ENCODE measurements at places on chromosomes 2 and 18. TPM values are rescaled to one million over a fixed set of nuclear protein-coding genes. Genes with fewer than 3 reads are reported as not detected.

GRCh38 chr2:166545473-166545872 lies 51.4 kb upstream of the SCN7A start:
- no peak for DNase-seq

GRCh38 chr2:96856776-96857666 lies 795 bp downstream of the ANKRD39 start:
- DNase-seq: peak; percentile 60

GRCh38 chr2:68739595-68740399 lies 5.2 kb downstream of the ARHGAP25 start:
- DNase-seq: no peak

The SERPINB4 gene
- total RNA-seq: not detected

The IL36G gene
- not detected for total RNA-seq

GRCh38 chr2:205932861-205933260 lies 153.1 kb downstream of the INO80D start:
- no peak for DNase-seq

DNA sequence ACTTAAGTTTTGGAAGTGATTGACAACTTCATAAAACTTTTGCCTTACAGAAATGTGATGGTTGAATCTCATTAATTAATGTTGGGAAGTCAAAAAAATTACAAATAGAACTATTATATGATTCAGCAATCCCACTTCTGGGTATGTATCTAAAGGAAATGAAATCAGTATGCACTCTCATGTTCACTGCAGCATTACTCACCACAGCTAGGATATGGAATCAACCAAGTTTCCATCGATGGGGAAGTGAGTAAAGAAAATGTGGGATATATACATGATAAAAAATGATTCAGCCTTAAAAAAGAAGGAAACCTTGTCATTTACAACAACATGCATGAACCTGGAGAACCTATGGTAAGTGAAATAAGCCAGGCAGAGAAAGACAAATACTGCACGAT lies 112.4 kb upstream of the WDR75 start:
- DNase-seq: no peak

DNA sequence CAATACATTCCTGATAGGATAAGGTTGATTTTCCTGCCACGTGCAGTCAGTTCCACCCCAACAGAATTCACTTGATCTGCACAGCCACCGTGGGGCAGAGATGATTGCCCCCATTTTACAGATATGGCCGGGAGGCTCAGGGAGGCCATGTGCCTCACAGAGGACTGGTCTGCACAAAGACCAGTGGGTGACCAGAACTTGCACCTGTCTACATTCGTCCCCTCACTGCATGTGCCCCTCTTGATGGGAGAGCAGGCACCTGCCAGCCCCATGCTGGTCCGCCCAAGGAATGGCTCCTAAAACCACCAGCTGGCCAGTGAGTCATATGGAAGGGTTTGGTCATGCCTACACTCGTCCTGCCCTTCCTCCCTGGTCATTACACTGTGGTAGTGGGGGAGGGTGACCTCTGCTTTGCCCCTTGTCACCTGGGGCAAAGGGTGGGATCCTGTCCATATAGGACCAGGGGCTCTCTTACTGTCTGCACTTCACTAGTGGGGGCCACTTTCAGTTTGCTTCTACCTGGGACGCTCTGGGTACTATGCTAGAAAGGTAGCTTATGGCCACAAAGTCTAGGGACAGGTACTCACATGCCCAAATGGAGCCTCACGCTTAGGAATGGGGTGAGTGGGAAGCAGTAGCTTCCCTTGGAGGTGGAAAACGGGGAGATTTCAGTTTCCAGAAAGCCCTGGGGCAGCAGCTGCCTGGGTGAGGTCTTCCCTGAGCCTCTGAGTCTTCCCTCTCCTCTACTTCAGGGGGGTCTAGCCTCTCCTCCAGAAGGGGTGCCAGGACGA lies 14.7 kb downstream of the RRM2 start:
- no peak for DNase-seq

GRCh38 chr2:10541081-10541480 lies 93.0 kb upstream of the ODC1 start:
- DNase-seq: no peak

DNA sequence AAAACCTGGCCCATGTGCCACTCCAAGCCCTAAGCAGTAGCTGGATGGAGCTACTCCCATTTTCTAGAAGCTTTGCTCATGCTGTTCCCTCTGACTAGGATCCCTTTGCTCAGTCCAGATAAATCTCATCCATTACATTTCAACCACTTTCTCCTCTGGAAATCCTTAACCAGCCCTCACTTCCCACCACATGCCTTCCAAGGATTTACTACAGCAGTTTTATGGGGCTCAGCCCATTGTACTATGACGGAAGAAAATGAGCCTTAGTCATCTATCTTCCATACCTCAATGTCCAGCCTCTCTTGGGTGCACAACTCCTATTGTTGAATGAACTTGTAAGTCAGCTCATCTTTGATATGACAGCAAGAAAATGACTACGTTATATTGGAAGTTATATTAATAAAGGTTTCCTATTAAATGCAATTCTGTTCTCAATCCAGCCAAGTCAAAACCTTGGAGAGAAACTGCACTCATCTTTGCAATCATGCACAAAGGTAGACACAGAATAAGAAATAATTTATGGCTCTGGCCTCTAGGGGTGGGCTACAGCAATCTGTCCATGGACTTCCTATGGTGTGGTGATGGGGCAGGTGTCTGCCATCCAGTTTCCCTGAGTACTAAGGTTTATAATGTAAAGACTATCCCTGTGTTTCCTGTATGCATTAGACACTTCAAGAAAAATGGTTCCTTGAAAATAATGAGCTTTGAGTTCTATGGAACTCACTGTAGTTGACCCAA lies 3.4 kb downstream of the B4GALT6 start:
- DNase-seq: no peak

DNA sequence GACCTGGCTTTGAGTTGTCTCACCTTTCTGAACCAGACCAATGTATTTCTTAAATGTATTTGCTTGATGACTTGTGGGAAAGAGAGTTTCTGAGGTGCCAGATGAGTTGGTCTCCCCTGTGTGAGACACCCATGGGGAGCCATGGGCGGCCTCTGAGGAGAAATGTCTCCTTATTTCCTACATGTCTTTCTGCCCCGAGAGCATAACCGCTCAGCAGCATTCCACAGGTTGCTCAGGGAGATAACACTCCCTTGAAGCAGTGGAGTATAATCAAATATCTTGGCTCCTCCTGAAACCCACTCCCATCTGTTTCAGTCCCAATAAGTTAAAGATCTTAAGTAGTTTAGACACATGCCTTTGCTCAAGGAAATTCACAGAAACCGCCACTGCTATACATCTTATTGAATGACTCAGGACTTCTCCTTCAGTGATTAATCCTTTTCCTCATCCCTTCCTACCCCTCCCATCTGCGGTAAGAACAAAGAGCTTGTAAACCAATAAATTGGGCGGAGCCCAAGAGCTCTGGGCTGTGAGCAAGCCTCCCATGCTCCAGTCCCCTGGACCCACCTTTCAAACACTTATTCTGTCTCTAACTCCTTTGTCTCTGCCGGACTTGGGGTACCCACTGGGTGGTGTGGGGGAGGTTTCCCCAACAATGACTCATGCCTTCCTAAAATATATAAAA lies 285.5 kb upstream of the LRRTM4 start:
- DNase-seq: no peak

DNA sequence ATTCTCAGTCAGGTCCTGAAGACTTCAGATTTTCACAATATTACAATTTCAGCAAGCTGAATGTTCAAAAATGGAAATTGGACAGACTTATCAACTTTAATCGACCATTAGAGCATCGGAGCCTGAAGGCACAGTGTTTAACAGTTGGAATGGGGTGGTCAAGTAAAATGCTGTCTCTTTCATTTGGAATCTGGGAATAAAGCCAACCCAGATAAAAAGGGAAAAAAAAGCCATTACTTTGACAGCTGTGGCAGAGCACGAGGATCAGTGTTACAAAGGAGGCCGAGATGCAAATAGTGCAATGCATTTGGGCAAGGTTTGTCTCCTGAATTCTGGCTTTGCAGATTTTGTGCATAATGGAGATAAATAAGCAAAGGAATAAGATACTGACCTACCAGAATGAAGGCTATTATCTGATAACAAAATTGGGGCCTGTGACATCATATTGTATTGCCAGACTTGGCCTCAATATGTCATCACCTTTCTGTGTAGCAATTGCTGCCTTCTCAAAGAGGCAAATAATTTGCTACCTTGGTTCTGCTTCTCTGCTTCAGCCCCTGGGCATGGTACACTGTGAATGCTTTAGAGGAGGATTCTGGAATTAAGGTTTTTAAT lies 277.5 kb upstream of the KLHL29 start:
- no peak for DNase-seq

DNA sequence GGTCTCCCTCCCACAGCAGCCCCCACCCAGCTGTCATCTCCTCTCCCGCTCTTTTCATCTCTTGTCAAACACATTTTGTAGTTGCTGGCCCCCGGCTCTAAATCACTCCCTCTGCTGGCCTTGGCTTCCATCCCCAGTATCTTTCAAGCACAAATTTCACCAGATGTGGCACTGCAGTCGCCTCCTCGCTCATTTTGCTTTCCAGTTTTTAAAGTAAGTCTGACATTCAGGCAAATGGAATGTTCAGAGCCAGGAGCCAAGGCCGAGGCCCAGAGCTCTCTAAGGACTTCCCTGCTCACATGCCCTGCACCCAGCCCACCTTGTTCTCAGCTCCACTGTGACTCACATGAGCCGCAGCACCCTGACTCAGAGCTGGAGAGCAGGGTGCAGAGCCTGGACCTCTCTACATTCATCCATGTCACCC lies 158.4 kb downstream of the GALNT14 start:
- DNase-seq: no peak

The LAMA1 gene
- total RNA-seq: 1.2 TPM

DNA sequence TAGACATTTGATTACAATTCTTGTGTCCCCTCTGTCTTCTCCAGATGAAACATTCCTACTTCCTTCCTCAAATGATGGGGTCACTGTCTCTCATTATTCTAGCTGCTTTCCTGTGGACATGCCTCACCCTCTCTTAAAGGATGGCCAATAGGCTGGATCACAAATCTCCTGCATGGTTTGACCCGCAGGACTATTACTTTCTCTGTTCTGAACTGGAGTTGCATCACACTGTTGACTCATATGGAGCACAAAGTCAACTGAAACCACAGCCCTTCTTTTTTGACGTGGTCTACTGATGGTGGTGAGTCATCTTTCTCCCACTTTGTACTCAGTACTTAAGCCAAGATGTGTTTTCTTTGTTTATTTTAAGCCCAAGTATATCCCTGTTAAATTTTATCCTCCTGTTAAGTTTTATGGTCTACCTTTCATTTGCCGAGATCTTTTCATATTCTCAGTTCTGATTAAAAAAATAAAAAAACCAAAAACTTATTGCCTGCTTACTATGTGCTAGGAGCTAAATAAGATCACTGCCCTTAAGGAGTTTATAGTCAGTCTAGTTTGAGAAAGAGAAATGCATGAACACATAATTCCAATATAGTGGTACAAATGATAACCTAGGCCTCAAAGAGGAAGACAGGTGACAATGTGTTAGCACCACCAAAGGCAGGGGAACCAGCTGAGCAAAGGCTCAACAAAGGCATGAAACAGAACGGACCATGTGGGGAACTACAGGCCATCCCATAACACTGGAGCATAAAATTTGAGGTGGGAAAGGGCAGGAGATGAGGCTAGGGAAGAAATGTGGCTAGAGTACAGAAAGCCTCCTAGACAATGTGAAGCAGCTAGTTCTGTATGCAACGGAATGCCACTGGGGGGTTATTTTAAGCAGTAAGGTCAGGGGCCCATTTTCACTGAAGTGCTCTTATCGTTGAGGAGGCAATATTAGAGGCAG lies 67.6 kb upstream of the ZFP36L2 start:
- no peak for DNase-seq

The DSG1 gene
- not detected for total RNA-seq

DNA sequence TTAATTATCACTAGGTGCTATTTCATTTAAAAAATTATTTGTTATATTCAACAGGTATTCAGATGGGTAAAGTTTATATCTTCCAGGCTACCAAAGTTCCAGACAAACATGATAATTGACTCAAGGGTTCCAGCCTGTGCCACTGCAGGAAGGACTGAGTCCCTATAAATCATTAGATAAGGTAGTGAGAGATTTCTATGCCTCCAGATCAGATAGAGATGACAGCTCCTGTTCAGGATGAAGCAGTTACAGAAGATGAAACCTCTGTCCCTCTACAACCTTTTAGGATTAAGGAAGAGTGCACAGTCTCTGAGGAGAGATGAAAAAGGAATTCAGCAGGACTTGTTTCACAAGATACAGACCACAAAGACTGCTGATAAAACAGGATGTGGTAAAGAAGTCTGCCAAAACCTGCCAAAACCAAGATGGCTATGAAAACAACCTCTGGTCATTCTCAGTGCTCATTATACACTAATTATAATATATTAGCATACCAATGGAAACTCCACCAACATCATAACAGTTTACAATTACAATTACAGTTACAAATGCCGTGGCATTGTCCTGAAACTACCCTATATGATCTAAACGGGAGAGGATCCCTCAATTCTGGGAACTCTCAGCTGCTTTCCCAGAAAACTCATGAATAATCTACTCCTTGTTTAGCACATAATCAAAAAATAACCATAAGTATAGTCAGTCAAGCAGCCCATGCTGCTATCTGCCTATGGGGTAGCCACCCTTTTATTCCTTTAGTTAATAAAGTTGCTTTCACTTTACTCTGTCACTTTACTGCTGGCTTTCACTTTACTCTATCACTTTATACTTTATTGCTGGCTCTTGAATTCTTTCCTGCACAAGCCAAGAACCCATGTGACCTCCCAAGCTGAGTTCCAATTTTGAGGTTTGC lies 288.5 kb downstream of the PDE11A start:
- DNase-seq: no peak

The GPAT2 gene
- 8.9 TPM for total RNA-seq

GRCh38 chr2:172449911-172450550 lies 22.6 kb downstream of the ITGA6 start:
- DNase-seq: no peak

DNA sequence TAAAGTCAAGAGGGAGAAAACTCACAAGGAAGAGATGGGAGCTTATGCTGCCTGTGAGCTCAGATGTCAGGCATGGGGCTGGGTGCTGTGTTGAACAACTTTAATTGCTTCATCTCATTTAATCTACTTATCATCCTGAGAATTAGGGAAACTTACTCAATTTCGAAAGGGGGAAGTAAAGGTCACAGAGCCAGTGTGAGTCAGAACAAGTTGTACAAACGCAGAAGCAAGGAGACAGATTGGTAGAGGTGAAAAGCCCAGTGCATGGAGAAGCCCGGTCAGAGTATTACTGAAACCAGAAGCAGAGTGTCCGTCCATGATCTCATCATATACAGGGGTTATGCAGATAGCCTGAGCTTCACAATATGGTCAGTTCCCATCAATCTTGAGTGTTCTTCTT lies 281.1 kb upstream of the POU3F3 start:
- DNase-seq: no peak

The POTEF gene
- total RNA-seq: not detected

The SPATS2L gene
- total RNA-seq: 86.1 TPM

- no peak for DNase-seq
These were observed 92.8 kb upstream of the TAF1B start for GRCh38 chr2:9750224-9751215.

The UGT1A7 gene
- total RNA-seq: not detected

DNA sequence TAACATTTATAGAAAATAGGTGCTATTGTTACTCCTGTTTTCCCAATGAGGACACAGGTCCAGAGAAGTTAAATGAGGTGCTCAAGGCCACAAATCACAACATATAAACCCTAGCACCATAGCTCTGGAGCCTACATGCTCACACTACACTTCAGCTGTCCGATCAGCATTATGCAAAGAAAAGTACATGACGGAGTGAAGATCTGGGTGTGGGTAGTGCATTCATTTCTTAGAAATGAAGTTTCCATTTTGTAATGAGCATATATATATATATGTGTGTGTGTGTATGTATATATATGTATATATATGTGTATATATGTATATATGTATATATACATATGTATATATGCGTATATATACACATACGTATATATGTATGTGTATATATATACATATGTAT lies 30.2 kb upstream of the MRPL19 start:
- DNase-seq: no peak

The TDRD15 gene
- total RNA-seq: 0.07 TPM

The PPM1B gene
- total RNA-seq: 40.8 TPM

All from upper lobe of left lung (tissue), 6 donors.